Caco-2 (cell line): ENCODE measurements at places on chromosomes 3 and 15. TPM values are rescaled to one million over a fixed set of nuclear protein-coding genes. Genes with fewer than 3 reads are reported as not detected.

GRCh38 chr15:36334059-36334458 is 245.4 kb upstream of the CDIN1 start:
- no peak for DNase-seq

- DNase-seq: no peak
These were observed 242.0 kb downstream of the TUSC7 start for GRCh38 chr3:116951610-116952009.

- DNase-seq: no peak
These were observed 53.5 kb downstream of the PLXNA1 start for GRCh38 chr3:127036209-127037020.

- no peak for DNase-seq
These were observed 215.2 kb downstream of the POLQ start for GRCh38 chr3:121330634-121331033.

- DNase-seq: no peak
These were observed 3.8 kb downstream of the SUCNR1 start for GRCh38 chr3:151877269-151877668.

GRCh38 chr3:105791919-105792786 is 76.7 kb downstream of the CBLB start:
- no peak for DNase-seq

GRCh38 chr3:13851997-13852637 is 27.8 kb downstream of the WNT7A start:
- no peak for DNase-seq

GRCh38 chr3:129599607-129600006 is 6.9 kb downstream of the PLXND1 start:
- no peak for DNase-seq

DNA sequence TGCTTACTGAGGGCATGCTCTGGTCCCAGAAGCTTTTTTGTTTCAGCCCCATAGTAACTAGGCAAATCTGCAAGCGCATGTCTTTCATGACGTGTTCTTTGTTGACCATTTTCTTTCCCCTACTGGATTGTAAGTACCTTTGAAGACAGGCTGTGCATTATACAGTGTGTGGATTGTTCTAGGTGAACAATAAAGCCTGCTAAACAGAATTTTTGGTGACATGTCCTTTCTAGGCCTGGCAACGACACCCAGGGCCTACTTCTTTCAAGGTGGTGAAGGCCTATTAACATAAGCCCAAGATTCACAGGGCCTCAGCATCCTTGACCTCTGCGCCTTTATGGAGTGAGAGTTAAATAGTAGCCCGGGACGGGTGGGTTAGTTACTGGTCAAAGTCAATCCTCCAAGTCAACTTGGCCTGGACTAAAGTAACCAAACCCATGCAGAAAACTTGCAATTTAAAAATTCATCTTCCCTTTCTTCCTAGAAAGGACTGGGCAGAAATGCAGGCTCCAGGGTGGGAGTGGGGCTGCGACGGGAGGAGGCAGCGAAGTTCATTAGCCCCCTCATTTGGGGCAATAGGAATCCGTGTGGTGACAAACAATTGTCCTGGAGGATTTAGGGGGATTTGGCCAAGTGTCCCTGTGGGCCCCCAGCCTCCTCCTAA is 37.6 kb upstream of the TRIM71 start:
- peak; percentile 9 for DNase-seq

GRCh38 chr15:98160236-98160635 is 199.7 kb downstream of the ARRDC4 start:
- DNase-seq: no peak

DNA sequence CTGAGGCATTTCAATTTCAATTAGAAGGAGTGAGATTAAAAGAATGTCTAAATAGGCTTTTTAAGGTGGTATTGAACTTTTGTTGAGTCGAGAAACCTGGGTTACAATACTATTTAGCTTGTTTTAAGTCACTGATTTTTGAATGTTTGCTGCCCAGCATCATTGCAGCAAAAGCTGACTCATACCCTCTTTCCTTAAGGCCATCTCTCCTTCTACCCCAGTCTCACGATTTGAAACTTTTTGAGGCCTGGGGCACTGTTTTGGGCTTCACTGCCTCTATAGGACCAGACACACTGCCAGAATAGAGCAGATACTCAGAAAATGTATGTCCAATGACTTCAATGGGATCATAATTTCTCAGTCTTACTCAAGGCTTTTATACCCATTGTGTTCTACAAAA is 319.6 kb upstream of the TGFBR2 start:
- no peak for DNase-seq

DNA sequence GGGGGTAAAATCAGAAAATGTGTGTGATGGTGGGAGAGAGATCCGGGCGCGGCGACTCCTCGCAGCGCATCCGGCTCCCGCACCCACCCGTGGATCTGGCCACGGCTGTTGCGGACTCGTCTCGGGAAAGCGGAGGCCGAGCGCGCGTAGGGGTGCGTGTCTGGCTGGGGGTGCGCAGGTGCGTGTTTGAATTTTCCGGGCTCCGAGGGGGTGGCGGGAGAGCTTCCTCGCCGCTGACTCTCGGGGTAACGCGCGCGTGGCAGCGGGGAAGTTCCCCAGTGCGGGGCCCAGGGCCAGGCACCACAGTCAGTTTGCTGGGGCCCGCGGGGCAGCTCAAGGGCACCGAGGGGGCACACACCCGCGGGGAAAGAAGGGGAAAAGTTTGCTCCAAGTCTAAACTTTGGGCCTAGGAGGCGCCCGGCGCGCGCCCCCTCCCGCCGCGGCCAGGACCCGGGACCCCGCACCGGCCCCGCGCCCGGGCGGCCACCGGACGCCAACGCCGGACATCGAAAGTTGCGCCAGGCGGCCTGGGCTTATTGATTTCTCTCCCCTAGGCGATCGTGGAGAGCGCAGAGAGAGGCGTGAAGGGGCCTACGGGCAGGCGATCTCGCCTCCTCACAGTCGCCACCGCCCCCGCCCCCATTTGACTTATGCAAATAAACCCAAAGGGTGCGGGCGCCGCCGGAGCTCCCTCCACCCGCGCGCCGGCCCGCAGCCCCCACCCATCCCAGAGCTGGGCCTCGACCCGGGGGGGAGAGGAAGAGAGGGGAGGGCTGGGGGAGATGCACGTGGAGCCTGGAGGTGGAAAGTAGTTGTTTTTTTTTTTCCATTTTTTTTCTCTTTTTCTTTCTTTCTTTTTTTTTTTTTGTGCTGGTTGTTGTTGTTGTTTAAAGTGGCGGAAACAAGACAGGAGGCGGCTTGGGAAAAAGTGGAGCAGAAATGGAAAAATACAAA is 639 bp downstream of the FOXP1 start:
- peak; percentile 78 for DNase-seq

GRCh38 chr15:35306361-35306981 is 221.4 kb upstream of the NANOGP8 start:
- DNase-seq: peak; percentile 55

DNA sequence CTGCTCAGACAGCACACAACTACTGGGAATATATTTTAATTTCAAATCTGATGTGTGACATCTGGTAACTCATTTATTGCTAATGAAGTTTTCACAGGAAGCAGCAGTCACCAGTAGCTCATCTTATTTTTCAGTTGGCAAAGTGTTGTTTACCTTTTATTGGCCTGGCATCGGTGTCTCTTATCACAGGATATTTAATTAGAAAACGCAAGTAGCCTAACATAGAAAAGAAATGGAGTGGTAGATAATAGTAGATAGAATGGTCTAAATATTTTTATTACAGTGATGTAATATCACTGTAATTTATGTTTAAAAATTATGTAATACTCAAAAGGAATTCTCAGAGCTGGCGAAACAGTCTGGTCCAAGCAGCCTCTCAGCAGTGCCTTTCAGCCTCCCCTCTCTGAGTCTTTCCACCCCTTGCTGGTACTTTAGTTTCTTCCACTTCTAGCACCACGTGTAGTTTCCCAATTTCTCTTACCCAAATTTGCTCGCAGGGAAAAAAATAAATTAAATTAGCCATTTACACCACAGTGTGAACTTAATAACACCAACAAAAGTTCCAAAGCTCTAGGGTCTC is 31.9 kb downstream of the AGTR1 start:
- DNase-seq: no peak

GRCh38 chr3:37456270-37456708 is 281.9 kb upstream of the LRRFIP2 start:
- DNase-seq: no peak

GRCh38 chr3:13546667-13547171 is 2.2 kb upstream of the FBLN2 start:
- DNase-seq: peak; percentile 59

- DNase-seq: no peak
These were observed 8.3 kb downstream of the PSTPIP1 start for GRCh38 chr15:77002954-77003912.

DNA sequence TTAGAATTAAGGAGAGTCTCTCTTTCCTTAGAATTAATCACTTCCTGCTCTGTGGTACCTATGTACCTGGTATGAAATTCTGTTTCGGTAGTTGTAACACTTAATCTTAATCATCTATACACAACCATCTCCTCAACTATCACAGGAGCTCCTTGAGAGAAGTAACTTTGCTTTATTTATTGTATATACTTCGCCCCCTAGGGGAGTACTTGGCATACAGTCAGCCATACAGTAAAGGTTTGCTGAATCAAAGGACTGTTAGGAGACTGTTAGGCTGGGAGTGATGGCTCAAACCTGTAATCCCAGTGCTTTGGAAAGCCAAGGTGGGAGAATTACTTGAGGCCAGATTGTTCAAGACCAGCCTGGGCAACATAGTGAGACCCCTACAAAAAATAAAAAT is 44.7 kb downstream of the RORA start:
- no peak for DNase-seq

DNA sequence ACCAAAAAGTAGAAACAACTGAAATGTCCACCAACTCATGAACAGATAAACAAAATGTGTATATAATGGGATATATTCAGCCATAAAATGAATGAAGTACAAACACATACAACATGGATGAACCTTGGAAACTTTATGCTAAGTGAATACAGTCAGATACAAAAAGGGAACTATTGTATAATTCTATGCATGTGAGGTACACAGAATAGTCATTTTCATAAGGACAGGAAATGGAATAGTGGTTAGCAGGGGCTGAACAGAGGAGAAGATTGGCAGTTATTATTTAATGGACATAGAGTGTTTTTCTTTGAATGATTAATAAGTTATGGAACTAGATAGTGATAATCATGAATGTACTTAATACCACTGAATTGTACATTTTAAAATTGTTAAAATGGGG is 20.0 kb upstream of the TRANK1 start:
- DNase-seq: no peak

Gene CKMT1B
- 0.93 and 1.6 TPM in 2 replicates for total RNA-seq

Gene SPINT1
- total RNA-seq: 290 and 305 TPM in 2 replicates

Gene FRMD4B
- total RNA-seq: 43.2 and 47.5 TPM in 2 replicates

Gene CPN2
- not detected in 2 replicates for total RNA-seq

Gene NR1I2
- not detected in 2 replicates for total RNA-seq

Gene PLSCR4
- 7.9 and 9.1 TPM in 2 replicates for total RNA-seq

Gene IL17RB
- total RNA-seq: 27.5 and 30.0 TPM in 2 replicates

Gene XCR1
- not detected in 2 replicates for total RNA-seq

Gene FSIP1
- total RNA-seq: 1.3 and 2.1 TPM in 2 replicates

Gene KLF13
- total RNA-seq: 16.6 and 18.8 TPM in 2 replicates

Gene SSUH2
- total RNA-seq: 7.6 and 9.4 TPM in 2 replicates

Gene LPCAT4
- 35.3 and 37.9 TPM in 2 replicates for total RNA-seq

Gene C15orf39
- 48.2 and 56.8 TPM in 2 replicates for total RNA-seq

Gene ROBO1
- total RNA-seq: 1.8 and 2.3 TPM in 2 replicates
